Activated CD4-positive, CD25-positive, alpha-beta regulatory T cell treated with anti-CD3 and anti-CD28 coated beads, Interleukin-2, amount 50 U/mL, for 16 hours (primary cell): ENCODE measurements at places on chromosomes 3 and 15.

DNA sequence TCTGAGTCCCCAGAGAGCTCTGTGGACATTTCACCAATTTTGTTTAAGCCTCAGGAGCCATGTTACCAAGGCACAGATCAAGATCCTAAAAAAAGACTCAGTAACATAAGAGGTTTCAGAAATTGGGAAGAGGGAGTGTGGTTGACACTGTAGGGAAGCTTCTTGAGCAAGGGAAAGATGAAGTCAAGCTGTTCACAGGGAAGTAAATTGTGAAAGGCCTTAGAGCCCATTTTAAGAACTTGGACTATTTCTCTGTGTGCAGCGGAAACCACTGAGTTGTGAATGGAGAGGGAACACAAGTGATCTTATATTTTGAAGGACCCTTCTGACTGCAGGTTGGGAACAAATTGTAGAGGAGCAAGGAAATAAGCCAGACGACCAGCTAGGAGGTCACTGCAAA lies 18.7 kb downstream of the BCL2A1 start:
- DNase-seq = no peak

DNA sequence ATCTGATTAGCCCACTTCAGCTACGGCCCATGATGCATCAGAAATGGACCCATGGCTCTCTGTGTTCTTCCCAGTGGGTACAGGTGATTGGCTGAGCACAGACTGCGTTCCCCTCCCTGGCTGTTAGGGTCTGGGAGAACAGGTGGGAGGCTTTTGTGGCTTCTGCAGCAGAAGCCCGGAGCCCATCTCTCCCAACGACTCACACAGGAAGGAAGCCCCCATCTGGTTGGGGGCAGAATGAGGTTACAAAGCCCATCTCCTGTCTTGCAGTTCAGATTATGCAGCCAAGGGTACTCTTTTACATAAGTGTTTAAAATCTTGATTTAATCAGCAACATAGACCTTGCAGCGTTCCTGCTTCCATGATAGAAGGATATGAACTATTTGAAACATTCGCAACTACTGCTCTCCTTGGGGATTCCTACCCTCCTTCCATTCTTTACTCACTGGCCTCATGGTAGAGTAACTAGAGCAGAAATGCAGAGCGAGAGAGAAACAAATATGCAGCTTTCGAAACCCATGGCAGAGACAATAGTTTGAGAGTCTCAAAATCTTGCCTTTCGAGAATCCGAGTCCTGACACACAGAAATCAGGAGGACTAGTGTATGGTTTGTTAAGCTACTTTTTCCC lies 291.3 kb downstream of the TLE3 start:
- DNase-seq = no peak

DNA sequence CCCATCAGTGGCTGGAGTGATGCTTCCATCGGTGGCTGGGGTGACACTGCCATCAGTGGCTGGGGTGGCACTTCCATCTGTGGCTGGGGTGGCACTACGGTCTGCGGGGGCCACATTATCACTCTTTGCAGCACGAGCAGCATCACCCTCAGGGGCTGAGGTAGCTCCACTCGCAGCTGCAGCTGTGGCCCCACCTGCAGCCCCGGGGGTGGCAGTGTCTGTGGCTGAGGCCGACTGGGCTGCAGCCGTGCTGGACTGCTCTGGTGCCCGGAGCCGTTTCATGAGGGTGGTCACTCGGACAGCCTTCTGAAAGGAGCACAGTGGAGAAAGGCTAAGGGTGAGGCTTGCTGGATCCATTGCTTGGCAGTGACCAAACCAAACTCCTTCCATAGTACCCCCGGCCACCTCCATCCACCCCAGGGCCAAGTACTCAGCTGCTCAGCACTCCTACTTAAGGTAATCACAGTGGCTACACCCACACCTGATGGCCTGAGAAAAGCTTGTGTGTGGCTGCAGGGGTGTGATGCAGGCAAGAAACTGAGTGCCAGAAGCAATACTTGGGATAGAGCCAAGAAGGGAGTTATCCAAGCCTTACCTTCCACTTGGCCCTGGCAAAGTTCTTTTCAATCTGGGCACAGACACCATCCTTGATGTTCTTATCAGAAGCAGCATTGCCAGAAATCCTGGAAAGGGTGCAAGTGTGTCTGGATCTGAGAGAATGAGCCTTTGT lies 3.4 kb upstream of the TRAIP start:
- no peak for DNase-seq

DNA sequence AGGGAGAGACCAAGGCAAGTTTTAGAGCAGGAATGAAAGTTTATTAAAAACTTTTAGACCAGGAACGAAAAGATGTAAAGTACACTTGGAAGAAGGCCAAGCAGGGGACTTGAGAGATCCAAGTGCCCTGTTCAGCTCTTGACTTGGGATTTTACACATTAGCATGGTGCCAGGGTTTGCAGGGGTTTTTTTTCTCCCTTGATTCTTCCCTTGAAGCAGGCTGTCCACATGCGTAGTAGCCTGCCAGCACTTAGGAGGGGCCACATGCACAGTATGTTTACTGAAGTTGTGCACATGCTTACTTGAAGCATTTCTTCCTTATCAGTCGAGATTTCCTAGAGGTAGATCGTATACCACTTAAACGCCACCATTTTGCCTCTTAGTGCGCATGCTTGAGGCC lies 277.5 kb upstream of the AGTR1 start:
- no peak for DNase-seq

DNA sequence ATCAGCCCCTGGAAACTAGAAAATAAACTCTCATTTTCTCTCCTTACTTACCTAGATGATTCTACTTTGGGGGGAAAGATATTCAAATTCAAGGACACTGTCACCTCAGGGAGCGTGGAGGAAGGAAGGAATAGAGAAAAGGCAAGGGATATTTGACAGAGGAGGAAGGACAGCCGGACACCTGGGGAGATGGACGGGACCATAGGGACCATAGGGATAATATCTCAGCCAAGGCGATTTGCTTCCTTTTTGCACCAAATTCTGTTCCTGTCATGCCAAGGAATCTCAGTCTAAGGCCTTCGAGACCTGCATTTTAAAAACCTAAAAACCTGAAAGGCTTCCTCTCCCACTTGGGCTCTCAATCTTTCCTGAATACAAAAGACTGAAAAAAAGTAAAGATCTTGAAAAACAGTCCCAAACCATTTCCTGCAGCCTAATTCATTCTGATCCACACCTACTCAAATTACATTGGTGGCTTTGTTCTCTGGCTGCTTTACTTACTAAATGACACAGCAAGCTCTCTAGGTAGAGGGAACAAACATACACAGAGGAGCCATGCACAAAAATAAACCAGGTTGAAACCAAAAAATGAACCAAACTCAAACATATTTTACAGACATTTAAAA lies 73.9 kb upstream of the SLC24A5 start:
- DNase-seq = no peak

DNA sequence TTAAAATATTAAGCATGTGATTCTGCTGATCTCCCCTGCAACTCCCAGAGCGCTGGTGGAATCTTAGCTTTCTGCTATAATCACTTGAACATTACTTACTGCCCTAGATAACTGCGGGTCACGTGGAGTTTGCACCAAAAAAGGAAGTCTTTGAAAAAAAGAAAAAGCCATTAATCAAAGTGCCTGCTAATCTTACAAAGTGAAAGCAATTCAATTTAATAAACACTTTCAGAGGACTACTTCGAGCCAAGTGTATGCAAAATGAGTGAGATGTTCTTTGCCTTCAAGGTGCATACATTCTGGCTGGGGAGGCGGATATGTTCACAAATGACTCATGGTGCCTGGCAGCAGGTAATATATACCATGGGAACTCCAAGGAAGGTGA lies 109.9 kb upstream of the GAP43 start:
- no peak for DNase-seq

DNA sequence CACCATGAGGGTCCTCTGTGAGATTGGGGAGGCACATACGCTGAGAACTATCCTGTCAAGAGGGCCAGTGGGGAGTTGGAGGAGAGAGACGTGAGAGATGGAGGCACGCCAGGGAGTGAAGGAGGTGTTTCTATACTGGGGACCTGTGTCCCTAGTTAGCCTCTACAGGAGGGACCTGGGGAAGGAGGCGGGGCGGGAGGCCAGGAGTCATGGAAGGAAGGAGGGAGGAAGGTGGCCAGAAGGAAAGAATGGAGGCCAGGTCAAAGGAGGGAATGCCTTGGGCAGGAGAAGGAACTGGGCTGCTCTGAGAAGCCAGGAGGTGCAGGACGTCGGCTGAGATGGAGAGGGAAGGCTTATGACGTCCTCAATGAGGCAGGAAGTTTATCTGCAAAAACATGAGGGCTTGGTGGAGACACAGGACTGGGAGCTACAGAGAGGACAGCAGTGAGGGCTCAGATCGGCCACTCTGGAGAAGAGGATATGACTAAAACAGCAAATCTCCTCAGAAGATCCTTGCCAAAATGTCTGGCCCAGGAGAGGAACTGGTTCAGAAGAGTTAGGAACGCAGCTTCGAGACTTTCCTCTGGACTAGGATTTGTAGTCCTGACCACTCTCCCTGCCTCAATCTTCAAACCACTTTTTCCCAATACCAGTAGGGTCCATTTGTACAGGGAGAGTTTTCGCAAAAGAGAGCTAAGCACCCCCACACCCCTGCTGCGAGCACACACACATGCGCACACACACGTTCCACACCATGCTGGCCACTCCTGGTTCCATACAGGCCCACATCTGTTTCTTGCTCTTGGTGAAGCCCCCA lies 59.9 kb downstream of the ADCY5 start:
- no peak for DNase-seq

DNA sequence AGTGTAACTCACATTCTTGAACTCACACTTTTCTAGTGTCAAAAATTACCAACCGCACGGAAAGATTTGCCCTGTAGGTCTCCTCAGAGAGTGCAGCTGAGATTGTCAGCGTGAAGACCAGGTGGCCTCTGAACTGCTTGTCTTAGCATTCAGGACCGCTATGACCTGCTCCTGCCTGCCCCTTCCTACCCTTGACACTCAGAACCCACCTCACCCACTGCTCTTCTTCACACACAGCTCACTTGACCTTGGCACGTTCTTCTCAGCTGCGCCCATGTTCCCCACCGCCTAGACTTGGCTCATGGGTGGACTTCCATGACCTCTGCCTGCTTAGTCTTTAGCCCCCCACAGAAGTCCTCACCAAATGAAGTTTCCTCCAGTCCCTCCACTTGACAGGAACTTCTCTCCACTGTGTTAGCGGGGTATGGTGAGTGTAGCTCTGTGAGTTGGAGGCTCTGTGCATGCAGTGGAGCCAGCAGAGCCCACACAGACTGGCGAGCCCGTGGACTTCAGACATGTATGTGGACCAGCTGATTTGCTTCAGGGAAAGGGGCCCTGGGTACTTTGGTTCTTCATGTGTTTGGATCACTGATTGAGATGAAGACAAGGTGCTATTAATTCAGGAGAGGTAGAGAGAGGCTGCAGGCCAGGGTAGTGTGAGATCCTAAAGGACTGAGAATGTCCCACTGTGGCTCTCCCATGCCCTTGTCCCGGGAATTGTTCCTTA lies 221.3 kb downstream of the OPA1 start:
- no peak for DNase-seq

- DNase-seq = peak; percentile 55
Observed at GRCh38 chr15:31327669-31328427, 1.2 kb downstream of the KLF13 start.

GRCh38 chr15:101464999-101465669 lies 24.4 kb downstream of the PCSK6 start:
- DNase-seq = no peak

- no peak for DNase-seq
Observed at GRCh38 chr3:28940994-28941393, 339.9 kb upstream of the RBMS3 start.

DNA sequence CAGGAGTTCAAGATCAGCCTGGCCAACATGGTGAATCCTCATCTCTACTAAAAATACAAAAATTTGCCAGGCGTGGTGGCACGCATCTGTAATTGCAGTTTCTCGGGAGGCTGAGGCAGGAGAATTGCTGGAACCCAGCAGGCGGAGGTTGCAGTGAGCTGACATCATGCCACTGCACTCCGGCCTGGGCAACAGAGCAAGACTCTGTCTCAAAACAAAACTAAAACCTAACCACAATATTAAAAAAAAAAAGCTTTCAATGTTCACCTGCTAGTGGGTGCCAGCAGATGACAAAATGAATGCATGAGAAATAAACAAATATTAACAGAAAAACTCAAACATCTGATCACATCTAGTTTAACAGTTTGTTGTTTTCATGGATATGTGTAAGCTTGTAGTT lies 9.0 kb downstream of the SLC24A1 start:
- DNase-seq = no peak

- DNase-seq = no peak
Observed at GRCh38 chr15:65192016-65192415, 6.9 kb upstream of the CLPX start.

- no peak for DNase-seq
Observed at GRCh38 chr3:186221760-186222378, 113.0 kb upstream of the ETV5 start.

DNA sequence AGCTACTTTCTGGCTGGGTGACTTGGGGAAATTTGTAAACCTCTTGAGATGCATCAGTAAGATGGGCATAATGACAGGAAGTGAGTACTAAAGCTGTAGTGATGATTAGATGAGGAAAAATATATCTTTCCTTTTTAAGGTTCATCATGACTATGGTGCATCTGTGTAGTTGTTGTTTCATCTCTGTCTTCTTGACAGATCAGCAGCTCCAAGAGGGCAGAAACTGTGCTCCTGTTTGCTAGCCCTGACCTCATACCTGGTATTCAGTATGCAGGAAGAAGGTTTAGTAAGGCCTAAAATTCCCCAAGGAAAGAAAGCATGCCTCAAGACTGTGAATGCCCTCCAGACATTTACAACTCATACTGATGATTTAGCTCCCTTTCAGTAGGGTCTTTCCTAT lies 82.5 kb upstream of the PSMD6 start:
- DNase-seq = no peak

GRCh38 chr15:58639002-58639756 lies 110.3 kb downstream of the ADAM10 start:
- no peak for DNase-seq

DNA sequence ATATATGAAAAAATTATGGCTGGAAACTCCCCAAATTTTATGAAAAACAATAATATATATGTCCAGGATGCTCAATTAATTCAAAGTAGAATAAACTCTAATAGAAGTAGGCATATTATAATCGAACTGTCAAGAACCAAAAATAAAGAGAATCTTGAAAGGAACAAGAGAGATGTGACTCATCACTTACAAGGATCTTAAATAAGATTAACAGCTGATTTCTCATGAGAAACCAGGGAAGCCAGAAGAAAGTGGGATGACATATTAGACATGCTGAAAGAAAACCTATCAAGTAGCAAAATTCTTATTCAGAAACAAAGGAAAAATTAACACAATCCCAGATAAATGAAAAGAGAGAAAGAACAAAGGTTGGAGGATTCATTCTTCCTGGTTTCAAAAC lies 66.8 kb downstream of the FAIM start:
- DNase-seq = no peak

DNA sequence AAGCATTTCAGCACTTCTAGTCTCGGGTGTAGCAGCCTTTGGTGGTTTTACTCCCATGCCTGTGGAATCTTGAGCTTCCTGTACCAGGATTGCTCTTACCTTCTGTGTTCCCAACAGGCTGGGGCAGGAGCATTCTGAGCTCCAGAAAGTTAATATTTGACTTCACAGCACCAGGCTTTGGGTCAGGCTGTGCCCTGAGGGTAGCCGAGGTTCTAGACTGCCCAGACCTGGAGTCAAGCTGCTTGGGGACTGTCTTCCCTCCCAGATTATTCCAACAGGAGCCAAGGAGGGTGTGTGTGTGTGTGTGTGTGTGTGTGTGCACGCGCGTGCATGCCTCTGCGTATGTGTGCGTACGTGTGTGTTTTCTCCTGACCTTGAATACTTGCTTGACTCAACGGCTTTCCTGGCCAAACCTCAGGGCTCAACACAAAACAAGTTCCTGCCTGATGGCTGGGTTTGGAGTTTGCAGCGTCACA lies 94.8 kb downstream of the FLNB start:
- DNase-seq = no peak
